ENCODE measurements at places on chromosomes 3 and 15.

DNA sequence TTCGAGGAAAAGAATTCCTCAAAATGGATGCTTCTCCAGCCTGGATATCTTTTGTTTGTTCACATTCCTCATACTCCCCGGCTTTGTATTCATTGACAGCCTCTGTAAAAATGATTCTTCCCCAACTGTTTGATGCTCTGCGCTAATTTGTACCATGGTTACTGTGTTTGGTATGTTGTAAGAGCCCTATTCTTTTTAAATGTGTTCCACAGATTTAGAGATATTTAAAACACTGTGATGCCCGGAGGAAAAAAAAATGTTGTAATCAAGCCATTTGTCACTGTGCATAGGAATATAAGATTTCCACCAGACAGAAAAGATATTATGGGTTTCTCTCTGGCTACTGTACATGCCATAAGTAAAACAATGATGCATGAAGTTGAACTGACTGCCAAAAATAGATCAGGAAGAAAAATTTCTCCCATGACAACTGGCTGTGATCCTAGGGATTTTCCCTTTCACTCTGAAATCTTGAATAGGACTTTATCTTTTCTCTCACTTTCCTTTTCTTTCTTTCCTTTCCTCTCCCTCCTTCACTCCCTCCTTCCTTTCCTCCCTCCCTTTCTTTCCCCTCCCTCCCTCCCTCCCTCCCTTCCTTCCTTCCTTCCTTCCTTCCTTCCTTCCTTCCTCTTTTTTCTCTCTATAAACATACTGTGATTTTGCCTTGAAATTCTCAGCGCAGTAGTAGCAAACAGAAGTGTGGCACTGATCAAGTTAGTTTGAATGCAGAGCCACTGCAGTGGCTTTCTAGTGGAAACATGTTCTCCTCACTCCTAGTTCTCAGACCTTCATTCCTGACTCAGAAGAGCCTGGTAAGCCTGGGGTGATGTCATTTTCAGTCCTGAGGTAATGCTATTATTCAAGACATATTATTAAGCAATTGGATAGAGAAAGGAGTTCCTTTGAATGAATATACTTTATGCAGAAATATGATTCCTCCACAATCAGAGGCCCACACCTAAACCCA lies 254.9 kb upstream of the TBL1XR1 start:
- DNase-seq = no peak

DNA sequence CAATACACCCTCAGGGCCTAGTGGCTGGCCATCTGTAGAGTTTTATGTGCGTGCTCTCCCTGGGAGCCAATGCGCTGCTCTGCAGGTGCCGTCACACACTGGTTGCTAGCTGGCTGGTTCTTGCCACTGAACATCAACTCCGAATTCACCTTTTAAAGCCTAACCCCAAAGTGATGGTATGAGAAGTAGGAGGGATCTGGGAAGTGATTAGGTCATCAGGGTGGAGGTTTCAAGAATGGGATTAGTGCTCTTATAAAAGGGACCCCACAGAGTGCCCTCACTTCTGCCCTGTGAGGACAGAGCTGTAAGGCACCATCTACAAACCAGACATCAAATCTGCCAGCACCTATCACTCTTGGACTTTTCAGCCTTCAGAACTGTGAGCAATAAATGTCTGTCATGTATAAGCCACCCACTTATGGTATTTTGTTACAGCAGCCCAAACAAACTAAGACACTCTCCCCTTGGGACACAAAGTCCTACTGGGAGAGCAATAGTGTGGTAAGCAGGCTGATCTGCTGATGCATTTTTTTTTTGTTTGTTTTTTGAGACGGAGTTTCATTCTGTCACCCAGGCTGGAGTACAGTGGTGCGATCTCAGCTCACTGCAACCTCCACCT lies 20.3 kb downstream of the RGMA start:
- peak; percentile 45 for DNase-seq

- no peak for DNase-seq
These were observed 36.4 kb downstream of the CEP152 start for GRCh38 chr15:48774484-48774883.

DNA sequence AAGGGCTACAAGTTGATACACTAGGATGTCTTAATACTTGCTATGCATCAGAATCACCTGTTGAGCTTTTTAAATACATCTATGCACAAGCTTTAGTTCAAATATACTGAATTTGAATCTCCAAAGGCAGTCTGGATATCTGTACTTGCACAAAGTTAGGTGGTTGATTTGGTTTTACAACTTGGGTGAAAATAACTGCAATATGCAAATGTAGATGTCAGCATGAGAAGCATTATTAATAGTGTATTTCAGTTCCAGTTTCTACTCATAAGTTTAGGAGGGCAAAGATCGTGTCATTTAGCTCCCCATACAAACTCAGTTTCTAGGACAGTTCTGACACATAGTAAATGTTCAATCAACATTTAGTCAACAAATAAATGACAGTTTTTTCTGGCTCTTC lies 25.6 kb downstream of the IQCB1 start:
- no peak for DNase-seq

DNA sequence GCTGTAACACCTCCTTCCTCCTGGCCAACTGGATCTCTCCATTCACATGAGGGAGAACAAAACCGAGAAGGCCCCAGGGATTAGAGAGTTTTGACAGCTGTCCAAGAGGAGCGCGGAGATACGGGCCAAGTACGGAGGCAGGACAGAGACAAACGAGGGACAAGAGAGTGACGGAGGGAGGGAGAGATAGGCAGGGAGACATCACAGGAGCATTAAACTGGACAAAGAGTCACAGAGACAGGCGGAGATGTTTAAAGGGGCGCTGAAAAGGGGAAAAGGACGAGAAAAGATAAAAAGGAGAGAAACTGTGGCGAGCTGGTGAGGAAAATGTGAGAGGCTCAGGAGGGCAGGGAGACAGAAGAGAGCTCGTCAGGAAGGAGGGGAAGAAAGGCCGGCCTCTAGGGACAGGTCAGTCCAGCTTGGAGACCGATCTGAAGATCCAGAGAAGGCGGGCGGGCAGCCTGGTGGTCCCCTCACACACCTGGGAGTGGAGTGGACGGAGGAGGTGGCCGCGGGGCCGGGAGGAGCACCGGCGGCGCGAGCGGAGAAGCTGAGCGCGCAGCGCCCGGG lies 40.5 kb upstream of the ROPN1 start:
- peak; percentile 16 for DNase-seq

- peak; percentile 66 for DNase-seq
These were observed 539 bp upstream of the PLCL2 start for GRCh38 chr3:16884084-16884747.
